Activated naive CD4-positive, alpha-beta T cell treated with anti-CD3 and anti-CD28 coated beads, Interleukin-2, amount 50 U/mL, for 72 hours (primary cell): ENCODE measurements at places on chromosomes 16 and 17.

DNA sequence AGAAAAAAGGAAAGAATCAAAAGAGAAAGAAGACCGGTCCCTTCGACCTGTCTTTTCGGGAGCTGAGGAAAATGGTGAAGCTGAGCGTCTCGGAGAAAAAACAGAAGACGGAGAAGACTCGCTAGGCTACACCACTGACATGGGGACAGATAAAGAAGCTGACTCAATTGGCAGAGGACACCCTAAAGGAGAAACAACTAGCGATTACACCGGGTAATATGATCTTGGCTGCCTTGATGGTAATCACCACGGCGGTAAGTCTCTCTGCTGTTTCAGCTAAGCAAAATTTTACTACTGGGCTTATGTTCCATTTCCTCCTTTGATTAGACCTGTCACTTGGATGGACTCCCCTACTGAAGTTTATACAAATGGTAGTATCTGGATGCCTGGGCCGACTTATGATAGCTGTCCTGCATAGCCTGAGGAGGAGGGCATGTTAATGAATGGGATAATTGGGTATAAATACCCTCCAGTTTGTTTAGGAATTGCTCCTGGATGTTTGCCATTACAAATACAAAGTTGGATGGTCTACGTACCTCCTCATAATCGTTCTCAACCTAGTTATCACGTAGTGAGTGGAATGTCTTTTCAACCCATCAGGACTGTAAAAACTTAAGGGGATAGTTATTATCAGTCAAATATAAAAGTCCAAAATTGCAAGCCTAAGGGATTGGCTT is 24.1 kb downstream of the ALOX15B start:
- DNase-seq: no peak

GRCh38 chr16:88430185-88430523 is 22.9 kb upstream of the ZFPM1 start:
- DNase-seq: no peak

DNA sequence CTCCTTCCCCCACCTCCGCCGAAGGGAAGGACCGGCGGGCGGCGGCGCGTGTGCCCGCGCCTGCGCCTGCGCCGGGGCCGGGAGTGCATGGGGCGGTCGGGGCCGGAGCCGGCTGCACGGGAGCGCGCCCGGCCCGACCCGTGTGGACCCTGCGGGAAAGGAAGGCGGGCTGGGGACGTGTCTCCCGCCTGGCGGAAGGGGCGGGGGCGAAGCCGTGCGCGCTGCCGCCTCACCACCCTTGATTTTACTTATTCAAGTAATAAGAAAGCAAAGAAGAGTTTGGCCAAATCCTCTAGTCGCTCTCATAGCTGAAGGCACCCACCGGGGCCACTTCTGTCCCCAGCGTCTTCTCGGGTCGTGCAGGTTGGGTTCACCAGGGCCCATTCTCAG is 596 bp upstream of the PFN1 start:
- peak; percentile 81 for DNase-seq

DNA sequence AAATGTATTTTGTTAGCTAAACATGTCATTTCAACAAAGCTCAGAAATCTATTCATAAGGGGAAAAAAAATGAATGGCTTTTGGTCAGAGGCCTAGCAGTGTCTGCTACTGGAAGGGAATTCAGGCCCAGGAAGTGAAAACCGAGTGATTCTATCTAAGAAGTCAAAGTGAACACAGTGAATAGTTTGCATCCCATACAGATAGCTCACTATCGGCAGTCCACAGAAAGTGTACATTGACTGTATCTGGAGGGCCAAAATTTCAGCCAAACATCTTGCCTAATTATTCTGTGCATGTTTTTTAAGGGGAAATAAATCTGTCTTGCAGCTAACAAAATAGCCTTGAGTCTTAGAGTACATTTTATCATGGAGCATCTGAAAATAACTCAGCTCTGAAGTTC is 214.4 kb upstream of the CACNG5 start:
- no peak for DNase-seq
